ENCODE measurements at places on chromosomes 7 and 10. TPM values are rescaled to one million over a fixed set of nuclear protein-coding genes. Genes with fewer than 3 reads are reported as not detected.

DNA sequence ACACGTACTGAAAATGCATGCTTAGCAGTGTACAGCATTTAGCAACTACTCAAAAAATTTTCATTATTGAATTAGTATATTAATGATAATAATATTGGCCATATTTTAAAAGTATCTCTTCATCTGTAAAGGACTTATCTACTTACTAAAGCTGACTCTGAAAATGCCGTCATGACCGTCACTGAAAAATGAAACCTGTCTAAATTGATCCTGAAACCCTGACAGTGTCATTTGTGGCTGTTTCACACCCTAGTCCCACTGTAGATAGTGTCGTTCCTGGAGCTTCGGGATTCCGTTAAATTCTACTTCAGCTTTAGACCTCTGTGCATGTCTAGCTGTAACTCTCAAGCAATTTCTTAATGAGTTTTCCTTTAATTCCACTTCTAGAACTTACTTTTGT is 35.8 kb upstream of the EZH2 start:
- no peak for DNase-seq

GRCh38 chr7:134737566-134738345 is 41.7 kb upstream of the CALD1 start:
- DNase-seq = no peak

GRCh38 chr7:112511451-112512202 is 30.8 kb downstream of the LSMEM1 start:
- no peak for DNase-seq

The CALML3 gene
- not detected for polyA plus RNA-seq

DNA sequence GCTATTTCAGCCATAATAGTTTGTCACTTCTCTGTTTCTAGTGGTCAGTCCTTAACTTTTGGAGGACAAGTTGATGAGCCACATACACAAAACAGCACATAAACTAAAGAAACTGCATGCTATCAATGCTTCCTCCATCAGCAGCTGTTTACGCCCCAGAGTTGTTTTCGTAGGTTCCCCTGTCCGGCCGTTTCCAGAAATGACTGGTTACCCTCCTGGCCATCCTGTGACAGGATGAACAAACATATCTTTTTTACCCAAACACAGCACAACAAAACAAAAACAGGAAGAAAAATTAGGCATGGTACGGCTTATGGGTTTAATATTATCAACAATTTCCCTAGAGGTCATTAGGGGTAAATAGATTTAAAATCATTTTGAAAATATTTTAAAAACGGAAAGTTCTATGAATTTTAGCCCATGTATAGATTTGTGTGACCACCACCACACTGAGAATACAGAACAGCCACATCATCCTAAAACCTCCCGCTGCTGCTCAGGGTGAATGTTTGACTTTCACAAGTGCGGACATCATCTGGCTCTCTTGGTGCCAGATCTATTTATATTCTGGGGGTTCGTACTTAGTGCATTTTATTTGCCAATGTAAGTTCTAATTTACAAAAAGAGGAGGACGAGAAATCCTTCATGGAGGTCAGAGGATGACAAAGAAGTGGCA is 74.8 kb downstream of the HIPK2 start:
- DNase-seq = no peak

DNA sequence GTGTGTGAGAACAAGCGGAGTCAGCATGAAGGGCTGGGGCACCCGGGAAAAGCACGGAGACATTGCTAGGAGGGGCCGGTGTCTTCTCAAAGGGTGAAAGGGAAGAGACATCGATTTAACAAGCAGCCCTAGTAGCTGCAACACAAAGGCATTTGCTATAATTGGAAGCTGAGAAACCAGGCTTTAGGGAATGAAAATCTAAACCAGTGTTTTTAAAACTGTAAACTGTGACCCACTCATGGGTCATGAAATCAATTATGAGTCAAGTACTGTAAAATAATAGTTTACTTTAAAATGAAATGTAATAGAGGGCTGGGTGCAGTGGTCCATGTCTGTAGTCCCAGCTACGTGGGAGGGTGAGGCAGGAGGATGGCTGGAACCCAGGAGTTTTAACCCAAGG is 128.7 kb upstream of the RHEB start:
- DNase-seq = no peak

- DNase-seq = no peak
These were observed 15.3 kb downstream of the PLAU start for GRCh38 chr10:73926152-73926764.

The GPNMB gene
- 29.8 TPM for polyA plus RNA-seq

- DNase-seq = no peak
These were observed 111.5 kb downstream of the PLXNA4 start for GRCh38 chr7:132464740-132465139.

The TAS2R3 gene
- 0.91 TPM for polyA plus RNA-seq

DNA sequence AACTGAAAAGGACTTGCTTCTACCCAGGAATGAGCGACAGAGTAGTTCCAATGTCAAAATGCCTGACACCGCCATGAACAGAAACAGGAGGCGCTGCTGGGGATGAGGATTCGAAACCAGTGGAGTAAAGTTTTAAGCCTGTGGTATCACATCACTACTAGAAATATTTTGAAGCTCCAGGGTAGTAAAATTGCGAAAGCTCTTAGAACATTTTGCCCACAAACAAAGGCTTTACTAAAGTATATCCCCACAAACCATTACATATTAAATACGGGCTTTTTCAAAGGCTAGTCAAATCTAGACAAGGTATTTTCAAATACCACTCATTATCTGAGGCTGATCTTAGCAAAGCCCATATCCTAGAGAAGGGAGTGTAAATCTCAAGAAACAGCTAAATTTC is 2.4 kb downstream of the PRDX3 start:
- DNase-seq = no peak

DNA sequence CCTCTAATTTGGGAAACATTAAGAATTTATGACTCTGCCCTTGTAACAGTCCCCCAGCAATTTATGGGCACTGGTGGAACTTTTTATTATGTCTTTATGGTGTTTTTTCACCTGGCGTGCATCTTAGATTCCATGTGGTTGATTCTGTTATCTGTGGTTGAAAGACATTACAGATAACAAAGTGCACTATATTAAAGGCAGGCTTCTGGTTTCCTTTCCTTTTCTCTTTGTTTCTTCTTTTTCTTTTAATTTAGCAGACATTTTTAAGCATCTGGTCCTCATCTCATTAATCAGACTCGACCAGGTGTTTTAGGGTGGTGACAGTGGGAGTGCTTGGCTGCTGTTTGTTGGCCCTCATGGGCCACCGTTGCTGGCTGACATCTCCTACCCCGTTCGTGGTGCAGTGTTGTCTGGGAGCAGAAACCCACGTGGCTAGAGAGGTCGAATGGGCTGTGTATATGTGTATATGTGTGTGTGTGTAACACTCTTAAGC is 77.4 kb downstream of the LRMDA start:
- no peak for DNase-seq

GRCh38 chr7:11557627-11558026 is 274.4 kb downstream of the THSD7A start:
- no peak for DNase-seq

DNA sequence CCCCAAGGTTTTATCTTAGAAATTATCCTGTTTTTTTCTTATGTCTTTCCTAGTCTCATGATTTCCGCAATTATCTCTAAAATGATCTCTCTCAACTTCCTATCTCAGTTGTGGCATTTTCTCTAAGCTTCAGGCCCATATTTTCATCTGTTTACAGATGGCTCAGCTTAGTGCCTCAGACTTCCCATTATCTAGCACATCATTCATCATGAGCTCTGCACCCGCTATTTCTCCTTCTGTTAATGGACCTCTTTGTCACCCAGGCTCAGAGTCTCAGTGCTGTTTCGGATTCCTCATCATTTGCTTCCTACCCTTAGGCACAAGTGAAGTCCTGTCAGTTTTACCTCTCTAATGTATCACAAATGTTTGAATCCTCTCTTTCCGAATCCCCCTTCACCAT is 84.1 kb downstream of the BMPR1A start:
- DNase-seq = no peak

The SFTPA1 gene
- not detected for polyA plus RNA-seq

- no peak for DNase-seq
These were observed 96.7 kb downstream of the SEMA3D start for GRCh38 chr7:85090143-85090542.

- DNase-seq = no peak
These were observed 811 bp upstream of the ARHGAP12 start for GRCh38 chr10:31929261-31930022.

DNA sequence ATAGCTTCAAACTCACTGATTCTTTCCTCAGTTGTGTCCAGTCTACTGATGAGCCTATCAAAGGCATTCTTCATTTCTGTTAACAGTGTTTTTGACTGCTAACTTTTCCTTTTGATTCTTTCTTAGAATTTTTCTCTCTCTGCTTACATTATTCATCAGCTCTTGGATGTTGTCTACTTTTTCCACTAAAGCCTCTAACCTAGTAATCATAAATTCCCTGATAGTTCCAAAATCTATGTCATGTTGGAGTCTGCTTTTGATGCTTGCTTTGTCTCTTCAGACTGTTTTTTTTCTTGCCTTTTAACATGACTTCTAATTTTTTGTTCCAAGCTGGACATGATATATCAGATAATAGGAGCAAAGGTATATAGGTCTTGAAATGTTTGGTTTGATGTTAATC is 78.0 kb downstream of the ADAM22 start:
- DNase-seq = no peak

DNA sequence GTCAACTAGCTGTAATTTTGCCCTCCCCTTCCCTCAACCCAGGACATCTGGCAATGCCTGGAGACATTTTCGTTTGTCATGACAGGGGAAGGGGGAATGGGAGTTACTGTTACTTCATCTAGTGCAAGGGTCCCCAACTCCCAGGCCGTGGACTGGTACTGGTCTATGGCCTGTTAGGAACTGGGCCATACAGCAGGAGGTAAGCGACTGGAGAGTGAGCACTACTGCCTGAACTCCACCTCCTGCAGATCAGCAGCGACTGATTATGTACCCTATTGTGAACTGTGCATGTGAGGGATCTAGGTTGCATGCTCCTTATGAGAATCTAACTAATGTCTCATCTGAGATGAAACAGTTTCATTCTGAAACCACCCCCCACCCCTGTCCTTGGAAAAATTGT is 22.6 kb upstream of the SMIM30 start:
- no peak for DNase-seq

The KIAA1217 gene
- polyA plus RNA-seq = 77.7 TPM

The STK31 gene
- polyA plus RNA-seq = 1.3 TPM

GRCh38 chr10:74753442-74754211 is 72.8 kb upstream of the KAT6B start:
- no peak for DNase-seq

DNA sequence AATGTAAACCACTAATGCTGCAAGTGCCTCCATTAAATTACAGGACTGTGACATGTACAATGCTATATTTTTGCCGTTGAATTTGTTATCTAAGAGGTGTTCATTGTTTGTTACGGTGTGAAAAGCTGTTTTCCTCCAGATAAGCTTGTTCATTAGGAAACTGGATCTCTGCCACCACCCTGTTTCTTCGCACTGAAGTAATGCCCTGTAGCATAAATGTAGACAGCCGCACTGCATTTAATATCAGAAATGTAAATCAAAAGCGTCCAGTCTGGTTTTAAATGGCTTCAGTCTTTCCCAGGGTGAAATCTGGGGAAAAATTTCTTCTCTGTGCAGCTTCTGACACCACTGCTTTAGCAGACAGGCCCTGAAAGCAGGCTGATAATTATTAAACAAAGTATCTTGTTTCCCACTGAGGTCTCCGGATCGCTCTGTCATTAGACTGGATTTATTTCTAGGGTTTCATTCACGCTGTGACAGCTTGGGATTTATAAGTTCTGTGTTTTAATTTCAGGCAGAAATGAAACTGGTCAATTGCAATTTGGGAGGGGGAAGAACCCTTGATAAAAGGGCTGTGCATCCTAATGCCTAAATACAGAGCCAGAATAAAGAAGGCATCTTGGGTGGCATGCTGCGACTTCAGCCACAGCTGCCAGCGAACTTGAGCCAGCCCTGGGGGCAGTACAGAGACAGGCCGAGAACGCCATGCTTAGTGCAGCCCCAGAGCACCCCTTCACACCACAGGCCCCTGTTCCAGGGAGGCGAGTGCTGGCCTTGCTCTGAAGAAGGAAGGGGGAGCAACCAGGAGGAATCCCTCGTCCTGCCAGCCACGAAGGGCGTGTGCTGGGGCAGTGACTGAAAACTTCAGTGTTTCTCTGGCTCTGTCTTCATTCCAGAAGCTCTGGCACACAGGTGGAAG is 547.7 kb upstream of the GALNT17 start:
- DNase-seq = no peak

The HYAL4 gene
- polyA plus RNA-seq = 0.19 TPM

DNA sequence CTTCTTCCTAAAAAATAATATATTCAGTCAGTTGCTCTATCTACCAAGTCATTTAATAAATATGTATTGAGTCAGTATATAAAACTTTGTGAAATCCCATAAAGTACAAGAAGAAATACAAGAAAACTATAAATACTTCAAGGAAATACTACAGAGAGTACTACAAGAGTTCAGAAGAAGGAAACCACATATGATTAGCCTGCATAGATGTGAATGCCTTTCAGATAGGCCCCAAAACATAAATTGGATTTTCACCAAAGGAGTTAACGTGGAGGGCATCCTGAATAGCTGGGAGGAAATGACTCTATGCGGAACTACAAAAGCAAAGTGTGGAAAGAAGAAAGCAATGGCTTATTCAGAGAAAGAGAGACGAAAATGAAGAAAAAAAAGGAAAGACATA is 120.1 kb downstream of the LRRN3 start:
- DNase-seq = no peak

The TEX36 gene
- polyA plus RNA-seq = not detected
